ENCODE measurements at places on chromosomes 12 and 14. TPM values are rescaled to one million over a fixed set of nuclear protein-coding genes. Genes with fewer than 3 reads are reported as not detected.

Gene NKX2-1
- not detected for polyA plus RNA-seq

Gene TAS2R42
- polyA plus RNA-seq: not detected

Gene IL23A
- 0.49 TPM for polyA plus RNA-seq

Gene TSPAN19
- 0.47 TPM for polyA plus RNA-seq

Gene COX8C
- 0.45 TPM for polyA plus RNA-seq

Gene SMCO2
- polyA plus RNA-seq: not detected

Gene MIPOL1
- 12.3 TPM for polyA plus RNA-seq

Gene SLC17A8
- 0.22 TPM for polyA plus RNA-seq

Gene RTN1
- polyA plus RNA-seq: 3.2 TPM

Gene KRT2
- not detected for polyA plus RNA-seq

Gene SERPINA4
- polyA plus RNA-seq: 1.4 TPM

Gene FAM161B
- polyA plus RNA-seq: 12.8 TPM

Gene PLEKHD1
- 5.6 TPM for polyA plus RNA-seq

Gene IAPP
- not detected for polyA plus RNA-seq

Gene OASL
- polyA plus RNA-seq: 0.21 TPM

Gene CELA1
- polyA plus RNA-seq: not detected

Gene CCDC175
- 0.59 TPM for polyA plus RNA-seq

Gene FGF6
- polyA plus RNA-seq: 0.10 TPM

Gene DDN
- 88.9 TPM for polyA plus RNA-seq

Gene RNASE4
- 3.2 TPM for polyA plus RNA-seq

Gene NOPCHAP1
- 12.8 TPM for polyA plus RNA-seq

Gene MANSC4
- polyA plus RNA-seq: 0.22 TPM

Gene STAB2
- polyA plus RNA-seq: 2.2 TPM

Gene ACOT6
- not detected for polyA plus RNA-seq

Gene KANSL2
- 50.7 TPM for polyA plus RNA-seq

Gene AHNAK2
- 1.8 TPM for polyA plus RNA-seq

Gene NEUROD4
- polyA plus RNA-seq: not detected

Gene PRB2
- polyA plus RNA-seq: not detected

Gene RAD9B
- 1.1 TPM for polyA plus RNA-seq

Gene RFX4
- polyA plus RNA-seq: 0.12 TPM

Gene KCNA5
- polyA plus RNA-seq: 2.1 TPM

Gene PDZRN4
- 6.3 TPM for polyA plus RNA-seq

Gene GSG1
- 0.62 TPM for polyA plus RNA-seq

Gene SLC22A17
- 61.5 TPM for polyA plus RNA-seq

Gene KCNA1
- 0.36 TPM for polyA plus RNA-seq

Gene MYF6
- polyA plus RNA-seq: not detected

Gene SYNDIG1L
- 0.39 TPM for polyA plus RNA-seq

Gene MYH6
- 0.21 TPM for polyA plus RNA-seq

Gene CCDC197
- not detected for polyA plus RNA-seq

Gene SLC6A13
- polyA plus RNA-seq: 49.5 TPM

Gene MUCL1
- not detected for polyA plus RNA-seq

Gene LBHD2
- polyA plus RNA-seq: not detected

Gene RNU4-1
- not detected for polyA plus RNA-seq

Gene OR4E2
- not detected for polyA plus RNA-seq

Gene DENND5B
- polyA plus RNA-seq: 34.4 TPM

Gene EFS
- 36.6 TPM for polyA plus RNA-seq

Gene NGB
- not detected for polyA plus RNA-seq

Gene CIDEB
- 24.0 TPM for polyA plus RNA-seq

Gene RPL10L
- 0.40 TPM for polyA plus RNA-seq

Gene KRT8
- 250 TPM for polyA plus RNA-seq

Gene ASPG
- 16.8 TPM for polyA plus RNA-seq

Gene TAS2R9
- not detected for polyA plus RNA-seq

Gene SALL2
- polyA plus RNA-seq: 62.4 TPM

Gene CFAP54
- polyA plus RNA-seq: 2.8 TPM
